ENCODE measurements at places on chromosomes 11 and 22.

DNA sequence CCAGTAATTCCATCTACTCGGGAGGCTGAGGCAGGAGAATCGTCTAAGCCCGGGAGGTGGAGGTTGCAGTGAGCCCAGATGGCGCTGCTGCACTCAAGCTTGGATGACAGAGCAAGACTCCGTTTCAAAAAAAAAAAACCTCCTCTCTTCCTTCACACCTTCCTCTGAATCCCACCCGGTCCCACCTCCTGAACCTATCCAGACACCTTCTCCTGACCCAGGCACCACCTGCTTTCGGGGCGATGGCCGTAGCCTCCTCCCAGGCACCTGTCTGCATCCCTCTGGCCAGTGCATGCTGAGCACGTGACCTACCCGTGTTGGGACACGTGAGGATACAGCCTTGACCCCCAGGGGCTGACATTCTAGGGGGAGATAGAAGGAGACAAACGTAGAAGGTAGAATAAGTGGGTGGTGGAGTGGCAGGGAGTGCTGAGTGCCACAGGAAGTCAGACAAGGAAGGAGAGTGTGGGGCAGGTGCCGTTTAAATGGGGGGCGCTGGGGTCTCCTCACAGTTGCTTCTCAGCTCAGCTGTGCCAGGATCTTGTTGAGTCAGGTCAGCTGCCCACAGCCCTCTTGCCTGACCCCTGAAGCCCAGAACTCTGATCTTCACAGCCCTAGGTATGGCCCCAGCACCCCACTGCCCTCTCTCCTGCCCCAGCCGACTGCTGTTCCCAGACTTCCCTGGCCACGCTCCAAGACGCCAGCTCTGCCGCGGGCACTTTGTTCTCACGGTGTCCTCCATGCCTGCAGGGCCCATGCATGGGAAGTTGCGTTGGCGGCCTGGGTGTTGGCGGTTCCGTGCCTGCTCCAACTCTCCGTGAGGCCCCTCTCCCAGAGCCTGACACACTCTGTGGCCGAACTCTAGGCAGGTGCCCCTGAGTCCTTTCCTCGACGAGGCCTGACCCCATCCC is 1.2 kb upstream of the MIOX start:
- peak; percentile 22 for DNase-seq

- peak; percentile 85 for DNase-seq
Measured at GRCh38 chr11:14500181-14500651, 605 bp upstream of the COPB1 start.

- DNase-seq: no peak
Measured at GRCh38 chr11:102751673-102752072, 26.9 kb upstream of the MMP8 start.

DNA sequence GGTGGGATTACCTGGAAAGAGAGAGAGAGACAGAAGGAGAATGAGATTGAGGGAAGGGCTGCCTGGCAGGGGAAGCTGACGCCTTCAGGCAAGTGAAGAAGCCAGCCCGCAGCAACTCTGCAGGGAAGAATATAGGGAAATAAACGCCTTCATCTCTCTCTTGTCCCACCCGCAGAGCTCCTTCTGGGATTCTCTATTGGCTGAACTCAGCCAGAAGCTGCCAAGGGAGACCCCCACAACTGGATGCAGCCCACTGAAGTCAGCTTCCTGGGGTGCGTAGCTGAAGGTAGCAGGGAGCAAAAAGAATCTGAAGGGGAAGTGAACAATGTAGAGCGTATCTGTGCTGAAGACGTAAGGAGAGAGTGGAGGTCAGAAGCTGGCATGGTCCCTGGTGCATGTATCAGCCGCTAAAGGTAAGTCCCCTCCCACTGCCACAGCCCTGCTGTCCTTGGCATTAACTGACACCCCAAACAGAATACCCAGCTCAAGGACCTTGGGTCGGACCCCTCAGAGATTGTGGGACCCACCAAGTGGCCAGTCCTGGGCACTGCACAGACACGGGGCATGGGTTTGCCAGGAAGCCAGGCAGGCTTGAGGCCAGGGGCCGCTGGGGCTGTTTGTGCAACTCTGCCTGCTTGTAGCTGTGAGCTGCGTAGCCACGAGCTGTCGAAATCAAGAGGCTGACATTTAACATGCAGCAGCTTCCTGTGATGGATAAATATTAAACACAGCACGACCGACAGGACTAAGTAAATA is 469.9 kb downstream of the MN1 start:
- DNase-seq: no peak

DNA sequence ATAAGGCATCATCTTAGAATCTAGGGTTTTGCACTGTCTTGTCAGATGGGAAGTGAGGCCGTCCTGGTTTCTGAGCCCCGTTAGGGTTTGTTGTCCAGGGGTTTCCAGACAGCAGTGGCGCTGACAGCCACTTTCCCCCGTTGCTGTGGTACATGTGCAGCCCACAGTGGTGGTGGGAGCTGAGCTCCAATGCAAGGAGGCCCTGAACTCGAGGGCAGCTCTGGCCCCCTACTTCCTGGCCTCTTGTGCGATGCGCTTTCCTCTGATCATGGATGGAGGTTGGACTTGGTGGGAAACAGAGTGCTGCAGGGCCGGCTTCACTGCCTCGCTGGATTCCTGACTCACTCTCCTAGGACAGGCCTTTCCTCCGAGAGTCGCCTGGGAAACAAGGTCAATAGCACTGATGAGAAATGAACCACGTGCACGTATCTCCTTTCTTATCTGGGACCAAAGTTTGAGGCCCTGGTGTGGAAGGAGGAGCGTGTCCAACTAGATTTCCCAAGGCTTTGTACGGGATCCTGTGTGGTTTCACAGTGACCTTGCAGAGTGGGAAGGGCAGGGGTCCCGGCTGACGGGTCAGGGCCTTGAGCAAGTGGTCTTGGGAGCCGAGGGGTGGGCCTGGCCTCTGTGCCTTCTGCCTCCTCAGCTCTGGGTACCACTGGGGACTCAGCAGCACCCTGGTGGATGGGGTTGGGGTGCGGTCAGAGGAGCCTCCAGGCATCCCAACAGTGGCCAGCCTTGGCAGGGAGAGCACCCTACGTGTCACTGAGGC is 3.7 kb downstream of the PHRF1 start:
- DNase-seq: no peak

DNA sequence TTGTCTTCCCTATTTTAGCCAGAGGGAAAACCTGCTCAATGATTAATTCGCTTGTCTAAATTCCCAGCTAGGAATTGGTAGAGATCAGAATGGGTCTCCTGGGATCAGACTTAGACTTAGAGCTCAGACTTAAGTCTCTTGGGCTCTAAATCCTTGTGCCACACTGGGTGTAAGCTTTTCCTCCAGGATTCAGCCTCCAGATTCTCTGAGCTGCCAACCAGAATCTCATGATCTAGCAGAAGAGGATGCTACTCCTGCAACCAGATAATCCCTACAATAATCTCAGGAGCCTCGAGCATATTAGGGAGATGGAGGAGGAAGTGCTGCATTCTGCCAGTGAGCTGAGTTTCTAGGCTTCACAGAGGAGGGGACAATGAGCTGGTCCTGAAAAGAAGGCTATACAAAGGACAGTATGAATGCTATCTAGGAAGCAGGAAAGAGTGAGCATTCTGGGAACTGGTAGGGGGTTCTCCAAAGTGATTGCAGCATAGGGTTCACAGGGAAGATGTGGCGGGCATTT is 211.6 kb upstream of the SESN3 start:
- DNase-seq: no peak

DNA sequence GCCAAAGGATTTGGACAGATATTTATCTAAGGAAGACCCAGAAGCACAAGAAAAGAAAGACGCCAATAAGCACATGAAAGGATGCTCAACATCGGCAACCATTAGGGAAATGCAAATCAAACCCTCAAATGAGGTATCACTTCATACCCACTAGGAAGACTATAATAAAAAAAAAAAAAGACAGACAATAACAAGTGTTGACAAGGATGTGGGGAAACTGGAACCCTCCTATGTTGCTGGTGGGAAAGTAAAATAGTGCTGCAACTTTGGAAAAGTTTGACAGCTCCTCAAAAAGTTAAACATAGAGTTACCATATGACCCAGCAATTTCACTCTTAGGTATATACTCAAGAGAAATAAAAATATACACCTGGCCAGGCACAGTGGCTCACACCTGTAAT is 47.0 kb downstream of the MICAL3 start:
- DNase-seq: no peak

DNA sequence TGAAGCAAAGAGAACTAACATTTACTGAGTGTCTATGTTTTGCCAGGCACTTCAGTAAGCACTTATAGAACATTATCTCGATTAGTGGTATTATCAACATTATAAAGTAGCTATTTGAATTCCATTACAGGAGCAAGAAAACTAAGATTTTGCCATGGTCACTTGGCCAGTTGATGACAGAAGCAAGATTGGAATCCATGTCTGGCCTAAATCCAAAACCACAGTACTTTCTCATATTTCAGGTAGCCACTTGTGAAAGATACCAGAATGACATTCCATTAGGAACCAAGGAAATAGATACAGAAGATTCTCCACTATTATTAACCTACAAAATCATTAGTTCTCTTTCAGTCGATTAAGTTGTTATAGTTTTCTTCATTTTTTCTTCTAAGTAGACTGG is 691.0 kb upstream of the API5 start:
- no peak for DNase-seq

GRCh38 chr22:39349506-39349966 is 255 bp upstream of the SYNGR1 start:
- peak; percentile 13 for DNase-seq

DNA sequence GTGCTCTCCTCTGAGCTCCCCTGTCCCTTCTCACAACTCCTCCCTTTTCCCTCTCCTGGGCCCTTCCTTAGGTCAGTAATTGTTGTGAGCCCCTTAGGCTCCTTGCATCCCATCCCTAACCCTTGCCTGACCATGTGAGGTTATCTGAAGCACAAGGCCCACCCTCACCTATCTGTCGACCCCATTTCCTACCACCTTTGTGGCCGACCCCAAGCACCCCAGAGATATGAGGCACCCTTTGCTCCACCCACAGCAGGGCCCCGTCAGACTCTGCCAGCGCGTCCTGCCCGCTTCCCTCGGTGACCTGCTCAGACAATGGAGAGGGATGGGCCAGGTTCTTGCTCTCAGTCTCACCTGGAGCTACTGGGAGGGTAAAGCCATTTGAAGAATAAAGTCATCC is 1.3 kb downstream of the GNG3 start:
- no peak for DNase-seq

Data from OCI-M1 (cell line).